Stimulated activated CD8-positive, alpha-beta memory T cell treated with anti-CD3 and anti-CD28 coated beads, Interleukin-2, amount 100 ng/mL, for 48 hours (primary cell): ENCODE measurements at places on chromosomes 2 and 18.

- DNase-seq: no peak
Measured at GRCh38 chr2:241981076-241981700, 111.7 kb downstream of the RTP5 start.

- no peak for DNase-seq
Measured at GRCh38 chr2:204264085-204264553, 281.2 kb upstream of the PARD3B start.

DNA sequence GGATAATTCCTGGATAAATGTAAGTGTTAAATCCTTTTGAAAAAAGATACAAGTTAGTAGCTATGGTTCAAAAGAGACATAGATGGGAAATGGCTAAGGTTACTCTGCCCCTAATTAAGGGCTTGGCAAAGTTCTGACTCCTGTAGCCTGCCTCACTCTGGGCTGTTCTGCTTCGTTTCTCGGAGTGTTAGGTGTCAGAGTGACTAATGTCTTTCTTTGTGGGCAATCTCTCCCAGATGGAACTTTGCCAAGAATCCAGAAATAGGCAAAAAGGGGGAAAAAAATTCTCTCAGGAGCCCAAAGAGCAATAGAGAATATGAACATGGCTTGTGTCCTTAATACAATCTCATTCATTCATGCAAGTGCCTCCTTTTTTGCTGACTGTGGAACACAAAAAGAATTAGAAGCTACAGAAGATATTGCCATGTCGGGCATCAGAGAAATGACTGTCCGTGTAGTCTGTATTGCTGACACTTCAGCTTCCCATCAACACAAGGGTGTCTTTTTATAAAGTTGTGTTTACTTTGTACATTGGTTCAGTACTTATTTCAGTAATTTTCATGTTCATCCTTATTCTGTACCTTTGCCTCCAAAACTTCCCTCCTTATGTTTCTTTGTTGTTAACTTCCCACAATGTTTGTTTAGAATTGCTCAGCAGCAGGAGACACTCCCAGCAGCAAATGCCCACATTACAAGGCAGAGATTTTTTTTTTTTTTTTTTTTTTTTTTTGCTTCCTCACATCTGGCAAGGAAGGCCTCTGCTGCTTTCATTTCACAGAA is 134.0 kb downstream of the FTCDNL1 start:
- no peak for DNase-seq

- no peak for DNase-seq
Measured at GRCh38 chr2:128237081-128237534, 81.6 kb downstream of the HS6ST1 start.

DNA sequence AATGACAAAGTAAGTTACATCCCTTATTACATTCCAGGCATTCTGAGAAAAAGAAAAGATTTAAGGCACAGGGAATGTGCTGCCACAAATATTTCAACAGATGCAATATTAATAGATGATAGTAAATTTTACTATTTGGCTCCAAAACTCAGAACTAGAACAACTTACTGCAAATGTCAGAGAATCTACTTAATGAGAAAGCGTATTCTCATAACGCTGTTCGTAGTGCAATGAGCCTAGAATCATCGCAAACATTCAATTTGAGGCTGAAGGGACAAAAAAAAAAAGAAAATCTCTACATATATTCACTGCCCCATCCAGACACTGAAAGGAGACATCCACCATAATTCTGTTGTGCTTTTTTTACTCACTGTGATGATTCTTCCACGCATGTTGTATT is 272.1 kb upstream of the DOK6 start:
- DNase-seq: no peak

- no peak for DNase-seq
Measured at GRCh38 chr2:37638973-37639372, 32.5 kb downstream of the CDC42EP3 start.

GRCh38 chr2:102315921-102316320 is 4.6 kb downstream of the IL1RL1 start:
- DNase-seq: no peak

- DNase-seq: no peak
Measured at GRCh38 chr2:191957996-191958860, 111.3 kb upstream of the CAVIN2 start.

DNA sequence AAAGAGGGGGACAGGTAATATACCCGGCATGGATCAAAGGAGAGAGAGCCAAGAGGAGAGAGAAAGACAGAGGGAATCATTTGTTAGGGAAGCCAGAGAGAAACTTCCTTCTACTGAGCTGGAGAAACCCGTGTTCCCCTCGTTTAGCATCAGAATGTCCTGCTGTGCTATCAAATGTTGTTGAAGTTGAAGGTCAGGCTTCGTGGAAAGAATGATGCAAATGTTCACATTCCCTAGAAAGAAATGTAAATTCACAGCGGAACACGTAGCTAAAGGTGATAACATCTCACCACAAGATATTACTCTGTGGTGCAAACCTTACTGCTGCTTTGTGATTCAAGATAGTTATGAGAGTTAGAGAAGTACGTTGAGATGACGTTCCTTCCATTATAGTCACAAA is 258.1 kb downstream of the LNPK start:
- DNase-seq: no peak

- DNase-seq: no peak
Measured at GRCh38 chr2:132975193-132976105, 305.4 kb upstream of the LYPD1 start.

DNA sequence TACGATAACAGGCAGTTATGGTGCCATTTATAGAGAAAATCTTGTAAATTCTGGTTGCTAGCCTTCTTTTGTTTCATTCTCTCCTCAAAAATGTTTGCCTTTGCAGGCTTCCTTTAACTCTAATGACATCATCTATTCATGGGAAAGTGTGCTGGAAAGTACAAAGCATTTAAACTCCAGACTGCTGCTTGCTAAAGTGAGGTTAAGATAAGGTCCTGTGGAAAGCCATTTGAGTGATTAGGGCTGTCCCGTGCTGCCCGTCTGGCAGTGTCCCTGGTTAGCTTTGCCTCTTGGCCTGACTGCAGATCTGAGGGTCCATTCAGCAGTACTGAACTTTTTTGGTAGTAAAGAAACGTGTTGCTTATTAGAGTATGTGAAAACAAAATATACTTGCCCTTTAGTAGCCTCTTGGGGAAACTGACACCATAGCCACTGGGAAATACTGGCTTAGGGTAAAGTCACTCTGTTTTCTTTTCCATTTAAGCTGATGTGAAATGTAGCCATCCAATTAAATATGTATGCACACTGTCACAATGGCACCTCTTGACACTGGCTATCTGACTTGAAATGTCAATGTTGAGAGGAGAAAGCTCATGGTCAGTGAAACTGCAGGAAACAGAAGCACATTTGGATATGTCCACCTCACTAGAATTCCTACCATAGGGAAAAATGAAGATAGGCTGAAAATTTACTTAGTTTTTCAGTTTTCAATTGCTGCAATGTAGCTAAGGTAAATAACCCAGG is 321.5 kb downstream of the SLC8A1 start:
- no peak for DNase-seq

DNA sequence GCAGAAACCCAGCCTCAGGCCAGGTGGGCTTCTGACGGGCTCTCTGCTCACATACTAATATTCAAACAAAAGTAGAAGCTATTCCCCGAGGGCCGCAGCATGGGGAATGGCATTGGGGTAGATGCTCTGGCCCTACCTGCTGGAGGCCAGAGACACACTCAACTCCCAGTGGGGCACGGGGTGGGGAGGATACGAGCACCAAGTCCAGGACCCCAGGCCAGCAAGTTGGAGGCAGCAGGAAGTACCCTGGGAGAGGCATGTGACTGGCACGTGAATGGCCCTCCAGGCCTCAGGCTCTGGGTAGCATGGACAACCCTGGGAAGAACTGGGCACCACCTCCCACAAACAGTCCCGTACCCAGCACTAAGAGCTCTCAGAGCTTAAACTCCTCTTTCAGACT is 3.8 kb downstream of the DNMT3A start:
- DNase-seq: no peak

- no peak for DNase-seq
Measured at GRCh38 chr2:126187668-126188067, 468.3 kb upstream of the GYPC start.

DNA sequence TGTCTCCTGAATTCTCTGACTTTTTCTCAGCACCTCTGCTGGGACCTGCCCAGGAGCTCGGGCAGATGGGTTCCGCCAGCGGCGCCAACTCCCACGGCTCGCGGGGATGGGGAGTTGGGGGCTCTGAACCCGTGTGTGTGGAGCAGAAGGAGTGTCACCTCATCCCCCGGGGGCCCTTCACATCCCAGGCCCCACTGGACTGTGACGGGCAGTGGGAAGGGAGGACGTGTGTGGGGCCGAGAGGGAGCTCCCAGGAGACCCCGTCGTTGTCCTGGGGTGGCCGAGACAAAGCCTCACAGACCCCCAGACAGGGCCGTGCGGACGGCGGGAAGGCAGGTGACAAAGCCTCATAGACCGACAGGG is 130.0 kb upstream of the CTDP1 start:
- DNase-seq: no peak

DNA sequence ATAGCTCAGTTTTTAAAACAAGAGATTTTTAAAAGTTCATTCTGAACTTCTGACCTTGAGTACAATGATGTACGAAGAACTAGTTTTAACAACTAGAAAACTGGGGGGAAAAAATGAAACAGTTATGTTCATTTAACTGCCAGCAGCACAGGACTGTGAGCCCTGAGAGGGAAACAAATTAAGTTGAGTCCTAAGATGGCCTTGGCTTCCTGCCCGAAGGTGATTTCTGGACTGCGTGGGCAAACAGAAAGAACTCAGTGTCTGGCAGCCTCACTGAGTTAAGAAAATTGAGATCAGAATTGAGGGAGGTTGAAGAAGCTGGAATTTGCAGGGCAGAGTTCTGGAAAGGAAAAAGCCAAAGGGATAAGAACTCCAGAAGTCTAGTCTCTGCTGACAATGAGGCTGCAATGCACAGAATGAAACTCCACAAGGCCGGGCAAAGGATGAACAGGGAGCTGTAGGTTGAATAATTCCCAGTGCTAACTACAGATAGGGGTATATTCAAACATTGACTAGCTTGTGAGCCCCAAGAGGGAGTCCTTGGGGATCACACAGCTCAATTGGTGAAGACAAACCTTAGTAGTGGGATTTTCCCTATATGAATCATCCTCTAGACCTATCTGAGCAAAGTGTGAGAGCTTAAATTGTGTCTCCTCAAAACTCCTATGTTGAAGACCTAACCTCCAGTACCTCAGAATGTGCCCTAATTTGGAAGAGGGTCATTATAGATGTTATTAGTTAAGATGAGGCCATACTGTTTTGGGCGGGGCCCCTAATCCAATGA is 13.1 kb upstream of the CRACDL start:
- no peak for DNase-seq

DNA sequence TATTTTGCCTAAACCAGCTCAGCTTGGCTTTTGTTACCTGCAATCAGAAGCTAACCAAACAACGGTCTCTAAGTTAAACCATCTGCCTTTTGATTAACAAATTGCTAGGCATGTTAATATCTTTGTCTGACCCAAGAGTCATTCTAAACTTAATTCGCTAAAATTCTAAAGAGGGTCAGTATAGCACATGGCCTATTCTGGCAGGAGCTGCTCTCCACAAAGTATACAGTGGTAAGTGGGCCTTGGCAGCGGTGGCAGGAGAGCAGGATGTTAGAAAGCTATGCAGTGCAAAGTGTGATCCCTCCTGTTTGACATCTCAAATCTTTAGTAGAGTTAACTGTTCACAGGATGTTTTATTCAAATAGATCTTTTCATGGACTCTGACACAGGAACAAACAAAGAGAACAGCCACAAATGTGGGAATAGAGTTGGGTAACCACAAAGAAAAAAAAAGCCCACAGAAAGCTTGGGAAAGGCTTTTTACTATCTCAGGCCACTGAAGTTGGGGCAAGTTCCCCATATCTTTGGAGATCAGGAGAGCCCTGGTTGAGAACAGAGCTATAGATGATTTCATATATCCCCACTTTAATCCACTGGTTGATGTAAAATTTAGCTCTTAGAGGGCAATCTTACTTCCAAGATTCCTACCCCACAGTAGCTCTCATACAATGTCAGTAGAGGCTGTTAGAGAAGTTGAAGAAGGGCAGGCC is 10.6 kb downstream of the CFAP210 start:
- DNase-seq: no peak

GRCh38 chr2:3113122-3113521 is 264.5 kb downstream of the EIPR1 start:
- DNase-seq: no peak
